T-helper 1 cell (primary cell): ENCODE measurements at places on chromosomes 1 and 21.

GRCh38 chr1:157213836-157214235, 75.6 kb upstream of the ETV3 start:
- DNase-seq, result no peak

DNA sequence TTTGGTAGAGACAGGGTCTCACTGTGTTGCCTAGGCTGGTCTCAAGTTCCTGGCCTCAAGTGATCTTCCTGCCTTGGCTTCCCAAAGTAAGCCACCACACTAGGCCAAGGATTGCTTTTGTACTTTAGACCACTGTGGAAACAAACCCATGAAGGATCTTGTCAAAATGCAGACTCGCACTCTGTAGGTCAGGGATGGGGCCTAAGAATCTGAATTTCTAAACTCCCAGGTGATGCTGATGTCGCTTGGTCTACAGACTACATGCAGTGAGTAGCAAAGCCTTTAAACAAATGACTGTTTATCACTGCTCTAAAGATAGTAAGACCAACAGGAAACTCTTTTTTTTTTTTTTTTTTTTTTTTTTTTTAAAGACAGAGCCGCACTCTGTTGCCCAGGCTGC, 54.1 kb upstream of the MUTYH start:
- peak; percentile 20 for DNase-seq

DNA sequence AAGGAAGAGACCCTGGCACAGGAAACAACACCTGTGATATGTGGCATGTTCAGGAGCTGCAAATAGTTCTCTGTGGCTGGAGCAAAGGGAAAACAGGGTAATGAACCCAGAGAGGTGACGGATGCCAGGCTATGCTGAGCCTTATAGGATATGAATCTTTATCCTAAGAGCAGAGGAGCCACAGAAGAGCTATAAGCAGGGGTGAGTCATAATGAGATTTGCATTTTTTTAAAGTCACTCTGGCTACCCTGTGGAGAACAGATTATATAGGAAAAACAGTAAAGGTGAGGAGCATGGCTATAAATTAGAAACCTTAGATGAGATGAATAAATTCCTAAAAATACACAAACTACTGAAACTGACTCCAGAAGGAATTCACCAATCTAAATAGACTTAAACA, 12.8 kb upstream of the MPL start:
- DNase-seq, result no peak

DNA sequence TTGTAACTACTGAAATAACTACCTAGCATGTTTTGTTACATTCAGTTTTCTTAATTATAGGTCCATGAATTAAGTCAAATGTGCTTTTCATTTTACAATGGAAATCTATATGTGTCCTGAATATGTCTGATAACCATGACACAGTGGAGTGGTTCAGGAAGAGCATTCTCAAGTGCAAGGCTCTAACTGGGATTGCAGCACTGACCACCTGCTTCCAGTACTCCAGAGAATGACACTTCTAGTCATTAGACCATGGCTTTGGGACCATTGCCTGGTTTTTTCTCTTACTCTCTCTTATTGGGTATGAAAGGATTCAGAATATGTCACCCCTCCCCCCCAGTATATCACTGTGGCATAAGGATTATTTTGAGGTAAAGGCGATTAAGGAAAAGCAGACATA, 204.9 kb upstream of the CACYBP start:
- no peak for DNase-seq

DNA sequence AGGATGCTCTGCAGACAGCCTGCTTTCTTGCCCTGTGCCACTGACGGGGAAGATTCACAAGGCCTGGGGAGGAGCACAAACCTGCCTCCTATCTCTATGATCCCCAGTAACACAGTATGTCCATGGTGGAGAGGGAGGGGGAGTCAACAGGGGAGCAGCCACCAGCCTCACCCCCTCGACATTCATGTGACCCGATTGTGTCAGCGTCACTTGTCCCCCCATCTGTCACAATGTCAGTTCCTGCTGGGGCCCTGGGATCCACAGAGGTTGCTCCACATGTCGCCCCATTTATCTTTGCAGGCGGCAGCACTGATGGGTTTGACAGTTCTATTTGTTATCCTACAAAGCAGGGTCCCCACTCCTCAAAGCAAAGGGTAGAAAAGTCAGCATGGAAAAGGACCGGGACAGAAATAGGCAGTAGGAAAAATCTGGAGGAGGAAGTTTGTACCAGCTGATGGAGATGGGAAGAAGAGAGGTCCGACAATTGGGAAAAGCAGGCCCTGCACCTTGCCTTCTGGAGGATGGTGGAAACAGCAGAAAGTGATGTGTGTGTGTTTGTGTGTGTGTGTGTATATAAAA, 130.9 kb downstream of the SEC16B start:
- DNase-seq, result no peak

DNA sequence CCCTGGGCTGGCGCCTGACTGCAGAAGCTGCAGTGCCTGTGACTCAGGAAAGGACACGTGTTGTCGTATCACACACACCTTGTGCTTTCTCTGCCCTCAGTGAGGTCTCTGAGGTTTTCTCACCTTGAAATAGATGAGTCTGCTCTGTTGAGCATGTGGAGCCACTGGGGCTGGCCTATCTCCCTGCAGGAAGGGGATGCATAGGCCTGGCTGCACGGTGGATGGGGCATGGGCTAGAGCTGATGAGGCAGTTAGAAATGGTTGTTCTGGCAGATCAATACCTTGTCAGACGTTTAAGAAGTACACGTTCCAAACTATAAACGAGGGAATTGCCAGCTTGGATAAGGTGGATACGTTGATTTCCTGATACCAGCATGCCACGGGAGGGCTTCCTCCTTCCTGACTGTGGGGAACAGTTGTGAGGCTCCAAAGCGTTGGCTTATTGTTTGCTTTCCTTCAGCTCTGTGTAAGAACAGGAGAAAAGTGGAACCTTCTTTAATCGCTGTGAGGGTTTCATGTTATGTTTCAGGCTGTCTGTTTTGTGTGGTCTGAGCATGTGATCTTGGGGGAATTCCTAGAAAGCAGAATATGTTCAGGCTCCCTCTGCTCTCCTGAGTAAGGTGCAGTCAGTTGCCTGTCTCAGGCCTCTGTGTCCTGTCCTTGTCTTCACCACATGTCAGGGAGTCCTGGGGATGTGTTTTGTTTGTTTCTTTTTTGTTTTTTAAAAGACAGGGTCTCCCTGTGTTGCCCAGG, 44.8 kb downstream of the PCNT start:
- no peak for DNase-seq

- no peak for DNase-seq
Observed at GRCh38 chr1:182157187-182157586, 95.7 kb upstream of the ZNF648 start.

DNA sequence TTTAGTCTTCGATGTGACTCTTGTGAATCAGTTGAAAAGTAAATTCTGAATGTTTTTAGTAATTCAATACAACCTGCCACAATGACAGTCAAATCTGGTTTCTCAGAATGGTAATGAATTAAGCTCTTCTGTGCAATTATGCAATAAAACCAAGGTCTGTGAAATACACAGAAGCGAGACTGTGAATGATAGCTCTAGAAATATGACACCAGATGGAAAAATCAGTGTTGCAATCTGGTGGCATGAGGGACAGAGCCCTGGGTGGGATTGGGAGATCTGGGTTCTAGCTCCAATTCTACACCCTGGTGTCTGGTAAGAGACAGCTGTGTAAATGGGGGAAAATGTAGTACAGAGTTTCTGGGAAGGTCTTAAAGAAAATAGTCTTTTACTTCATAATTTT, 586.4 kb upstream of the ZRANB2 start:
- no peak for DNase-seq

GRCh38 chr1:186492531-186493291, 31.8 kb upstream of the PDC start:
- DNase-seq, result no peak

- DNase-seq, result no peak
Observed at GRCh38 chr1:41417746-41418145, 56.5 kb downstream of the FOXO6 start.

- DNase-seq, result no peak
Observed at GRCh38 chr1:241706967-241707366, 54.9 kb downstream of the WDR64 start.

- DNase-seq, result no peak
Observed at GRCh38 chr1:241253471-241253870, 103.5 kb downstream of the RGS7 start.

DNA sequence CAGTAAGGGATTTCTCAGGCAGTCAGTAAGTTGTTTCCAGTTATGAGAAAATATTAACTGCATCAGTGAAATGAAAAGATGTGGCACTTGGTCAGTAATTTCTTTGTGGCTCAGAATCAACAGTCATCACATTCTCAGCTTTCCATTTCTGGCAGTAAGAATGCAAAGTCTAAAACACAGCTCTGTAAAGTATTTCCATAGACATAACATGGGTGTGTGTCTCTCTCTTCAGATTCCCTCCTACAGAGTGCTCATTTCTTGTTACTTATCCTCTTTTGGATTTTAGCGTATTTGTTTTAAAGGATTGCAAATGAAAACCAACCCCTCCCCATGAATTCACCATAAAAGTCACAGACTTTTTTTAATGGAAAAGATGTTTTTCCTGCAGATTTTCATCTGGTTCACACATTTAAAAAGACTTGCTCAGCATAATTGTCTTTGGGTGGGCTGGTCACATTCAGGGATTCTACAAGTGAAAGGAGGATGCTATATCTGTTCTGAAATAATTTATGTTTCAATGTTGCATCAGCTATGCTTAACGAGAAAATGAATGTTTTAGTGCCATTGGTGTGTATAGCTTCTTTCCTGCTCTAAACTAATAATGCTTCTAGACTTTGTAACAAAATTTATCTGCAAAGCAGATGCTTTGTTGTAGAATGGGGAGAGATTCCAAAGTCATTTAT, 34.6 kb upstream of the CD55 start:
- DNase-seq, result no peak

- DNase-seq, result no peak
Observed at GRCh38 chr1:171805395-171806115, 24.1 kb downstream of the METTL13 start.

GRCh38 chr1:181099152-181100014, 10.9 kb downstream of the IER5 start:
- DNase-seq, result no peak

GRCh38 chr21:15421947-15422346, 307.8 kb upstream of the USP25 start:
- no peak for DNase-seq

- no peak for DNase-seq
Observed at GRCh38 chr1:41245659-41246058, 3.6 kb upstream of the SCMH1 start.

DNA sequence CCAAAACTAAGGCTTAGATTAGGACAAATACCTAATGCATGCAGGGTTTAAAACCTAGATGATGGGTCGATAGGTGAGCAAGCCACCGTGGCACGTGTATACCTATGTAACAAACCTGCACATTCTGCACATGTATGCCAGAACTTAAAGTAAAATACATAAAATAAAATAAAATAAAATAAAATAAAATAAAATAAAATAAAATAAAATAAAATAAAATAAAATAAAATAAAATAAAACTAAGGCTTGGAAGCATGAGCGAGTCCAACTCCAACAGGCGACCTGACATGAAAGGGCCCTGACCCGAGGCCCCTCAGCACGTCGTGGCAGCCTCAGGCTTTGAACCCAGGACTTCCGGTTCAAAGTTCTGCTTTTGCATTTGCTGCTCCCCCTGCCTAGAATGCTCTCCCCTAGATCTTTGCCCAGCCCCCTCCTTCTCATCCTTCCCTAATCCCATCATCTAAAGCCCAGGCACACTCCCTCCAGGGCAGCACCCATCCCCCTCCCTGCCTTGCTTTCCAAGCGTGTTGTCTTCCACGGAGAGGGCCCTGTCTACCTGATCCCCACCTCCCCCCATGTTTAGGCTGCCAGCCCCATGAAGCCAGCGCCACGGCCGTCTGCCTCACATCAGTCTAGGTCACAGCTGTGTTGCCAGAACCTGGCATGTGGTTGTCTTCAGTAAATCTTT, 64.3 kb downstream of the TAS1R2 start:
- no peak for DNase-seq

DNA sequence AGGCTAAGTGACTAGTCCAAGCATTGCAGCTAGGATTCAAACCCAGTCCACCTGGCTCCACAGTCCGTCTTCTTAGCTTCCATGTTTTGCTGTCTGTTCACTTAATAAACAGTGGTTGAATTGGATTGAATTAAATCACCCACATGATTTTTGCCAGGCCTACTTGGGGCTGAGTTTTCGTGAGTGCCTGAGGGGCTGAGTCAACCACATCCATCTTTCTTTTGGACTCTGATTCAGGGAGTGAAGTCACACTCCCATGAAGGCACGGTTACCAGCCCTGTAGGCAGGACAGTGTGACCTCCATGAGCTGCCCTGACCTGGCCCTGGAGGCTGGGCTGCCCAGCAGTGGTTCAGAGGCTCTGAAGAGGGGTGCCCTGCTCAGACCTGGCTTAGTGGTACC, 123.7 kb downstream of the ACTL8 start:
- DNase-seq, result no peak

- DNase-seq, result peak; percentile 10
Observed at GRCh38 chr1:67307251-67308060, at the start of gene IL12RB2. IL12RB2 (plus strand) TSS chr1:67307873; CDS start chr1:67320369, 12,496 bp downstream.

- no peak for DNase-seq
Observed at GRCh38 chr1:247961791-247962190, 3.2 kb upstream of the OR2AK2 start.

- no peak for DNase-seq
Observed at GRCh38 chr1:212070720-212071302, 35.3 kb downstream of the DTL start.

DNA sequence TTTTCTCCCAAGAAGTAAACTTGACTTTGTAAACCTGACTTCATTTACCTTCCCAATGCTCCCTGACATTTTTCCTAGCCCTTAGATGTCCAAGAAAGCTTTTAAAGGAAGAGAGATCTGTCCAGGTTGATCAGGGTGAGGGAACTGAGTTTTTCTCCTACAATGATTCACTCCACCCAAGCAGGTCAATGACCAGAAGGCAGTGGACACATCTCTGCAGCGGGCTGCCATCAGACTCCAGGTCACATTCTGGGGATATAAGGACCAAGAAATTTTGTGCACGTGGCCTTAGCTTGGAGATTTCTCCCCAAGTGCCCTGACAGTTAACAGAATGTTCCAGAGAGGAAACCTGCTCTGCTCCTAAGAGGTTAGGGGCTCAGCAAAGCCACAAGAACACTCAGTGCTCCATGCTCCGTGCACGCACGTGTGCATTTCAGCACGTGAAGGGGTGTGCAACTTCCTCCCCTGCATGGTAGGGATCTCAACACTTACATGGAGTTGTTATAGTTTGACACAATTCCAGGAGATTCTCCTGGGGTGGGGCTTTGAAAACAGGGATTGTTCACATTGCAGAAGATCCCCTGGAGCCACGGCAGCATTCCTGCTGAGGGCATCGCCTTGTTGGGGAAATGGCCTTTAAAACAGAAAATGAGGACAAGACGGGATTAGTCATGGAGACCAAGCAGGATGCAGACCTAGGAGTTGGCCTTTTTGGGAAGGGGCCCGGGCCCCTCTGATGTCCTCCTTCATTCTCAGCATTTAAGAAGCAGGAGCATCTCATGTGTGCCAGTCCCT, 9.8 kb downstream of the ABCA4 start:
- DNase-seq, result no peak

GRCh38 chr1:206808615-206809014, 36.3 kb upstream of the IL10 start:
- peak; percentile 20 for DNase-seq

DNA sequence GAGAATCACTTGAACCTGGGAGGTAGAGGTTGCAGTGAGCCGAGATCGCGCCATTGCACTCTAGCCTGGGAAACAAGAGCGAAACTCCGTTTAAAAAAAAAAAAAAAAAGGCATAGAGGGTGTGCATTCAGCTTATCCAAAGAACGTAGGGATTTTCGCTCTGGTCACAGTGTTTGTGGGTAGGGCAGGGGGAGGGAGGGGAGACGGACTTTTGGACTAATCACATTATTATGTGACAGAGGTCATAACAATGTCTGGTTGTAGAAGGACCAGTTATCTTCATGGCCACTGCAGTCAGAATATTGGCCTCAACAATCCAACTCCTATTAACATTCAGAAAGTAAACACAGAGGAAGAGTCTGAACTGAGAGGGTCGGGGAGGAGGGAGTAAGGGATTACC, 25.7 kb downstream of the RHOU start:
- no peak for DNase-seq
